ENCODE measurements at places on chromosomes 4 and X.
A peak's percentile ranks its signal among the peaks of the same experiment; 100 is the strongest.

- DNase-seq: peak; percentile 15
These were observed 164.7 kb downstream of the DCLK2 start for GRCh38 chr4:150242820-150243458.

- peak; percentile 88 for DNase-seq
These were observed 54.0 kb downstream of the MAML3 start for GRCh38 chr4:140099983-140100382.

- no peak for DNase-seq
These were observed 619.5 kb downstream of the EPHA5 start for GRCh38 chr4:65050786-65051185.

DNA sequence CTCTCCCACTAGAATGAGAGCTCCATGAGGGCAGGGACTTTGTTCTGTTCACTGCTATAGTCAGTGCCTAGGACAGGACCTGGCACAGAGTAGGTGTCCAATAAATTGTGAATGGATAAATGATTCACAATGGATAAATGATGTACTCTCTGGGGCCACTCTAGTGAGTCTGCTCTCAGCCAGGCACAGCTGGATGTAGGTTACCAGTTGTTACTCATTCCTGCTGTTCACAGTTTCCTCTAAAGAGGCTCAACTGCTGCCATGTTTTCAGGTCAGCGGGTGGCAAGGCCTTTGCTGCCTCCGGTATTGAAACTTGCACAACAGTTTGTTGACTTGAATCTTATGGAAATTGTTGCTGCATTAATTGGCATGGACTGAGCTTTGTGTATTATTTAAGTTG, 99.1 kb downstream of the NHSL2 start:
- DNase-seq: no peak

GRCh38 chr4:81023484-81023883, 7.0 kb upstream of the BMP3 start:
- no peak for DNase-seq

GRCh38 chr4:47631161-47631560, 146.1 kb downstream of the ATP10D start:
- DNase-seq: no peak

GRCh38 chr4:54723220-54723619, 65.5 kb downstream of the KIT start:
- no peak for DNase-seq

GRCh38 chrX:154785716-154786115, 19.6 kb downstream of the MPP1 start:
- no peak for DNase-seq

- no peak for DNase-seq
These were observed 1.9 kb downstream of the NPNT start for GRCh38 chr4:105896984-105897775.

GRCh38 chrX:112008724-112009123, 73.9 kb downstream of the TRPC5 start:
- DNase-seq: no peak

DNA sequence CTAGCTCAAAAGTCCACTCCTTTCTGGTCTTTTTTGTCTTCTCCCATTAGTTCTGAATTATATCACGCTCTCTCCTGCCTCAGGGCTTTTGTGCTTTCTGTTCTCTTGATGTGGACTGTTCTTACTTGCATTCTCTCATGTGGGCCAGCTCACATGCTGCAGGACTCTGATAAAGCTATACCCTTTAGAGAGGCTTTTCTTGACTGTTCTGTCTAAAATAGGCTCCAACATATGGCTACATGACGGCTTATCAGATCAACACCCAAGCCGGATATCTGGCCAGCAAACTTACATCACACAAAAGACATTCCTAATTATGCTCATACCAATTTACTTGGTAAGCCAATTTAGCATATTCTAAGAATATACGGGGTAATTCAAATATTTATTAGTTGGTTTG, 1494.5 kb downstream of the TECRL start:
- DNase-seq: no peak

GRCh38 chr4:172042714-172043114, 229.5 kb downstream of the GALNTL6 start:
- DNase-seq: no peak

- no peak for DNase-seq
These were observed 9.8 kb downstream of the GUCY1A1 start for GRCh38 chr4:155676430-155676825.

DNA sequence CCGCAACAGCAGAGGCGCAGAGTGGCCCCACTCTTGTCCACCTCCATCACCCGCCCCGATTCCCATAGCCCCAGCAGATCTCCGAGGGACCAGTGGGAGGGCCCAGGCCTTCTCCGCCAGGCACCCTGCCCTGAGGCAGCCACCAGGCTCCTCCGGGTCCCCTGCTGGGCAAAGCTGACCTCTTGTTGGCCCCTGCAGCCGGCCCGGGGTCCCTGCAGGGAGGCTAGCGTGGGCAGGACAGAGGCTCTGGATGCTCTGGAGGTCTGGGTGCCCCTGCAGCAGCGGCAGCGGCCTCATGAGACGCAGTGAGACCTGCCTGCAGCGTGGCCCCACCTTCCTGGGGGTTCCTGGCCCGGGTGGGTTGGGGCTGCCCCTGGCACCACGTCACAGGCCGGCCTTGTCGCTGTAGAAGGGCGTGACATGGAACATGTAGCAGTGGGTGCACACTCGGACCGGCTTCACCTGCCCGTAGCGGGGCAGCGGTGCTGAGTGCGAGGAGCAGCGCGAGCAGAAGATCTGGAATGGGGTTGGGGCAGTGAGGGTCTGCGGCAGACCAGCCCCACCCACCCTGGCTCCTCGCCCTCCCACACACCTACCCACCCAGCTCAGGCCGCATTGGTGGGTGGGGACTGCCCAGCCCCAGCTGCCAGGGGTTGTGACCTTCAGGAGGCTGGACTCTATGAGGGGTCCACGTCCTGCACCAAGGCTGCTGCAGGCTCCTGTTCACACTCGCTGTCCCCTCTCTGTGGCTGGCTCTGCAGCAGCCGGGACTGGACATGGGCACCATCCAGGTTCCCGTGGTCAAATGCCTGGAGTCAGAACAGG, 8.6 kb upstream of the MXD4 start:
- no peak for DNase-seq

DNA sequence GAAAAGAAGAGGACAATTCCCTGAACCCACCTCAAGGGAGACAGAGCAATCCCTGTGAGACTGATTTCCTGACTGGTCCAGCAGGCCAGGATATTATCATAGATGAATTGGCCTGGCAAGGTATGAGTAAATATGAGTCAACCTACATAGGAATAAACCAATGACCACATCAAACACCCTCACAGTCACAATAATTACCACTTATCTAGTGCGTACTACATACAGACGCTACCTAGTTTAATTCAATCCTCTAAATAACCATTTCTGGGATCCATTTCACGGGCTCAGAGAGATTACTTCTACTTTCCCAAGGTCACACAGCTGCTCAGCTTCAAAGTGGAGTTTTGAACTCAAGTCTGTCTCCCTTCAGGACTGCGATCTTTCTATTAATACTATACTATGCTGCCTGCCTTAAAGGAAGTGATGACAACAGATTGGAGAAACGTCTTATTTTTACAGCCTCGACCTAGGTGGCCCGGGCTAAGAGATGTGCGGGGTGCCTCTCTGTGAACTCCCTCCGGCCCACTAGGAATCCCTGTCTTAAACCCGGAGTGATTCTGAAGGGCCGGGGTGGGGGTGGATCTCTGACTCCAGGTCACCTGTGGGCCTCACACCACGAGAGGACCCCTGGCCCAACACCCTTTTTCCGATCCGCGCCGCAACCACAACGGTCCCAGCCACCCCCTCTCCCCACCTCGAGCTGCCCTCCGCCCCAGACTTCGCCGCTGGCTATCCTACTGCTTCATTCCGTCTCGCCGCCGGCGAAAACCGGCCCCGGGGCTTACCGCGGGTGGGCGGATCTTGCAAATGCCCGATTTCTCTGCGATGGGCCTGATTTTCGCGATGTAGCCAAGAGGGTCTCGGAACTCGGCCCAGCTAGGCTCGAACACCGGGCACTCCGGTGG, 800 bp downstream of the KDM5C start:
- peak; percentile 3 for DNase-seq

GRCh38 chrX:103687696-103688201, 1.2 kb upstream of the MORF4L2 start:
- peak; percentile 42 for DNase-seq

- peak; percentile 59 for DNase-seq
These were observed 597 bp upstream of the NUDT6 start for GRCh38 chr4:122922877-122923511.

- no peak for DNase-seq
These were observed 148.5 kb downstream of the FRAS1 start for GRCh38 chr4:78205591-78205990.

- no peak for DNase-seq
These were observed 13.1 kb downstream of the ATP2B3 start for GRCh38 chrX:153530411-153531129.

- no peak for DNase-seq
These were observed 434.2 kb downstream of the PPARGC1A start for GRCh38 chr4:23455456-23456158.

GRCh38 chr4:156053174-156053573, 99.5 kb upstream of the CTSO start:
- DNase-seq: no peak

DNA sequence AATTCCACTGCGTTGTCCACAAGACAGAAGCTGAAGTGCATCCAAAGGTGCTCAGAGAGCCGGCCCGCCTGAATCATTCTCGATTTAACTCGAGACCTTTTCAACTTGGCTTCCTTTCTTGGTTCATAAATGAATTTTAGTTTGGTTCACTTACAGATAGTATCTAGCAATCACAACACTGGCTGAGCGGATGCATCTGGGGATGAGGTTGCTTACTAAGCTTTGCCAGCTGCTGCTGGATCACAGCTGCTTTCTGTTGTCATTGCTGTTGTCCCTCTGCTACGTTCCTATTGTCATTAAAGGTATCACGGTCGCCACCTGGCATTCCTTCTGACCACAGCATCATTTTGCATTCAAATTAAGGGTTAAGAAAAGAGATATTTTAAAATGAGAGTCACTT, 115.5 kb downstream of the NFKB1 start:
- no peak for DNase-seq

GRCh38 chr4:16916031-16916430, 17.6 kb upstream of the LDB2 start:
- no peak for DNase-seq

- peak; percentile 42 for DNase-seq
These were observed 1.6 kb downstream of the REST start for GRCh38 chr4:56909086-56909894.

DNA sequence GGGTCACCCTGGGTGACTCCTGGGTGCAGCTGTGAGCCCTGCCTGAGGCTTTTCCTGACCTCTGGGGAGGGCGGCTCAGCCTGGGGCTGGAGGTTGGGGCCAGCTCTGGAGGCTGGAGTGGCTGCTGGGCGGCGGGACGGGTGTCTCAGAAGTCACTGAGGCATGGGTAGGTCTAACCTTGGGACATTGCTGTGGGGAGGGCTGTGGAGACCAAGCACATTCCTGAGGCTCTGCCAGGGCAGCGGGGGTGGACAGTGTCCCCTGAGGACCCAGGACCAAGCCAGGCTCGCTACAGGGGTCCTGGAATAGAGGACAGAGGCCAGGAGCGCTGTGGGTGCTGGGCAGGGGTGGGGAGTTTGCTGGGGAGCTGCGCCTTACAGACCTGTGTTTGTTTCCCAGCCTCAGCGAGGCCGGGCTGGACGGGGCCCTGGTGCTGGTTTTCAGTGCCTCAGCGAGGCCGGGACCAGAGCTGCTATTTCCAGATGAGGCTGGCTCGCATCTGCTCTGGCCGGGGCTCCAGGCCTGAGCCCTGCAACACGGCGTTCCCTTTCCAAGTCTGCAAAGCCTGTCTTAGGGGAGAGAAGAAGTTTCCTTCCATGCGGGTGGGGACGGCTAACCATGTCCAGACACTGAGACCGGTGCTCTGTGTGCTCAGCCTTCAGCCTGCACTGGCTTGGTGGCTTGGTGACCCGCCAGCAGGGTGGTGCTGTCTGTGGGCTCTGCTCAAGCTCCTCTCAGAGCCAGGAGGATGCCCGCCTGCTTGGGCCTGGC, 3.0 kb upstream of the SLC25A6 start:
- DNase-seq: no peak

GRCh38 chrX:71997320-71997719, 86.7 kb downstream of the NHSL2 start:
- DNase-seq: no peak

- no peak for DNase-seq
These were observed 164.4 kb upstream of the RAPGEF2 start for GRCh38 chr4:158938220-158939044.

DNA sequence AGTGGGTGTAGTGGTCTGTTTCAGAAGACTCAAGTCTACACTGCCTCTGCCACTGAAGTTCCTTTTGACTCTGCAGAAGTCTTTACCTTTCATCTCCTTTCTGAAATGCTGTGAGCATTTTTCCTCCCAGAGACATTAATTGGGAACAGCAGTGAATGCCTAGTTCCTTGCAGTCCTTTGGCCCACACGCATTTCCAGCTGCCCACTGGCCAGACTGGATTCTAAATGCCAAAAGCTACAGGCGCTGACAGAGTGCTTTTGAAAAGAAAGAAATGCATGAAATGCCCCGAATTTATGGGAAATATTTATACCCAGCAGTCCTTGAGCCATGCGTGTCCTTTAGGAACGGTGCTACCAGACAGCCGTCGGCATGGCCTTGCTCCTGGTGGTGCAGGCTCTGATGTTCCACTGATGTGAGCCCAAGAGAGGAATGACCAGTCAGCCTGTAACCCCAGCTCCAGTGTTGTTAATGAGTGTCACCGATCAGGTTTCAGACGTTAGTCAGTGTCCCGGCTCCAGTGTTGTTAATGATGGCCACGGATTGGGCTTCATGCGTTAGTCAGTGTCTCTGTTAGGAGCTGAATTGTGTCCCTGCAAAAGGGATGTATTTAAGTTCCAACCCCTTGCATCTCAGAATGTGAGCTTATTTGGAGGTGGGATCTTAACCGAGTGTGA, 132.6 kb downstream of the TBL1X start:
- no peak for DNase-seq

GRCh38 chr4:66372706-66373105, 702.4 kb upstream of the EPHA5 start:
- DNase-seq: no peak

DNA sequence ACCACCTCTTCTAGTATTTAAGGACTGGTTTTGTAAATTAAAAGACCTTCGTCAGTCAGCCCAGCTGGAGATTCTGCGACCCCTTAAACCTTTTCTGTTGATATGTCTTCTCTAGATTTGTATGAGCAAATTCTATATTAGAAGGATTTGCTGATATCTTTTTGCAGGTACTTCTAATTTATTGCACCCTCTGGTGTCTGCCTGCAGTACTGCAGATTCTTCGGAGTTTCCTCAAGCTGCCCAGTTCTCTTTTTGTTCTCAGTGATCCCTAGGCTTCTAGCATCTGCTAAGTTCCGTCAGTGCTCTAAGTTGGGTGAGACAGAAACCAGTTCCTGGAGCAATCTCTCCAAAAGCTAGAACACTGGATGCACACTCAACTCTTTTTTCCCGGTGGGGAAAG, 545.2 kb downstream of the C4orf33 start:
- DNase-seq: peak; percentile 30

- DNase-seq: no peak
These were observed 140.4 kb downstream of the ZNF674 start for GRCh38 chrX:46404774-46405173.
